ENCODE measurements at places on chromosomes 4 and X.

DNA sequence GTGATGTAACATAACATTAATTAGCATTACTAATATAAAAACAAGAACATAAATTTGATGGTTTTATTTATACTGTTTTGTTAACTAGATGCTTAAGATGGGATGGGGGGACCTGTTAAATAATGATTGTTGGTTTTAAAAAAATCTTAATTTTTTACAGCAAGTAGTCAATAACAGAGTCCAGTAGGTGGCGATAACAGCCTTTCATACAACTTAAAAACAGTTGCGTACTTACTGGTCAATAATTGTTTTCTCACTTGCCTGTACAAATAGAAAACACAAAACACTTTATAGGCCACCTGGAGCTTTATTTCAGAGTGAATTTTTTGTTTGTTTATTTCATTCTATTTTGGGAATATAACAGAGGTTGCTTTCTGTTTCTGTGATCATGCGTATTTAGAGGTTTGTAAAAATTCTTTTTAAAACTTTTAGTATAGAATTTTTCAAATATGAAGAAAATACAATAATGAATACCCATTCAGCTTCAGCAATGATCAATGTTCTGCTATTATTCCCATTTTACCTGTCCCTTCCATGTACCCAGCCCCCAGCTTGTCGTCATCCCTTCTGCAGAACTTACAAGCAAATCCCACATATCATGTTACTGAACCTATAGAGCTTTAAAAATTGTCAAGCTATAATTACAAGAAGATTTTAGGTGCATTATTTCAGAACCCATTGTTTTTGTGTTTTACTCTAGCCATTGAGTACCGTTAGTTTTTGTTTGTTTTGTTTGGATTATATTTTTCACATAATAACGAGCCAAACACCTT lies 97.1 kb downstream of the MRPL1 start:
- no peak for DNase-seq

DNA sequence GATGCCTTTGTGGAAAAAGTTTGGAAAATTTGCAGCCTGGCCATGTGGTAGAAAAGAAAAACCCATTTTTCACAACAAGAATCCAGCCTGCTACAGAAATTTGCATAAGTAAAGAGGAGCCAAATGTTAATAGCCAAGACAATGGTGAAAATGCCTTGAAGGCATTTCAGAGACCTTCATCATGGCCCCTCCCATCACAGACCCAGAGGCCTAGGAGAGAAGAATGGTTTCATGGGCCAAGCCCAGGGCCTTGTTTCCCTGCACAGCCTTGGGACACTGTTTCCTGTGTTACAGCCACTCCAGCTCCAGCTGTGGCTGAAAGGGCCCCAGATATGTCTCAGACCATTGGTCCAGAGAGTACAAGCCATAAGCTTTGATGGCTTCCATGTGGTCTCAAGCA lies 101.4 kb upstream of the LINC00632 start:
- no peak for DNase-seq

GRCh38 chr4:33407496-33407895 lies 2687.3 kb downstream of the PCDH7 start:
- no peak for DNase-seq

GRCh38 chr4:56255820-56256219 lies 131.5 kb downstream of the AASDH start:
- no peak for DNase-seq

DNA sequence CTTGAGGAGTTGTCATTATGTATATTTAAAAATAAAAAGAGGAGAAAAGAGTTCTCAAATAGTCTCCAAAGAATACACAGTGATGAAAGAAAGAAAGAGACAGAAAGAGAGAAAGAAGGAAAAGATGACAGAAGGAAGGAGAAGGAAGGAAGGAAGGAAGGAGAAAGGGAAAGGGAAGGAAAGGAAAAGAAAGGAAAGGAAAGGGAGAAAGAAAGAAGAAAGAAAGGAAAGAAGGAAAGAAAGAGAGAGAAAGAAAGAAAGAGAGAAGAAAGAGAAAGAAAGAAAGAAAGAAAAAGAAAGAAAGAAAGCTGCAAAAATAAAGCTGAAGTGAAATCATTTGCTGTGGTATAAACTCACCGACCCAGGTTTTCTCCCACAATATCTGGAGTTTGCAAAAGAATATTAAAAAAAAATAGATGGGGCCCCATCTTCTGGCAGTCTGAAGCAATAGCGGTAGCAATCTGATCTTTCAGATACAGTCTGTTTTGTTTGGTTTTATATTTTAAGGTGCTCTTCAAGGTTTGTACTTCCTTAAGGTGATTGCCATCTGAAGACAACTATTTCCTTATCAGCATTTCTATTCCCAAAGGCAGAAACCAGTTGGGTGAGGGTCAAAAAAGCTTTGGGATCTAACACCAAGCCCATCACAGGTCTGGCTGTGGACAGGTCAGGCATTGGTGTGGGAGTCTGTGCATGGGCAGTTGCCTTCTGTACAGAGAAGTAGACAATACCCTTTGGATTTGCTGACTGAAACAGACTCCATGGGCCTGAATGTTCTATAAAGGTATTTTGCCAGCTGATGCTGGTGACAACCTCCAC lies 160.4 kb downstream of the CPEB2 start:
- DNase-seq: no peak

DNA sequence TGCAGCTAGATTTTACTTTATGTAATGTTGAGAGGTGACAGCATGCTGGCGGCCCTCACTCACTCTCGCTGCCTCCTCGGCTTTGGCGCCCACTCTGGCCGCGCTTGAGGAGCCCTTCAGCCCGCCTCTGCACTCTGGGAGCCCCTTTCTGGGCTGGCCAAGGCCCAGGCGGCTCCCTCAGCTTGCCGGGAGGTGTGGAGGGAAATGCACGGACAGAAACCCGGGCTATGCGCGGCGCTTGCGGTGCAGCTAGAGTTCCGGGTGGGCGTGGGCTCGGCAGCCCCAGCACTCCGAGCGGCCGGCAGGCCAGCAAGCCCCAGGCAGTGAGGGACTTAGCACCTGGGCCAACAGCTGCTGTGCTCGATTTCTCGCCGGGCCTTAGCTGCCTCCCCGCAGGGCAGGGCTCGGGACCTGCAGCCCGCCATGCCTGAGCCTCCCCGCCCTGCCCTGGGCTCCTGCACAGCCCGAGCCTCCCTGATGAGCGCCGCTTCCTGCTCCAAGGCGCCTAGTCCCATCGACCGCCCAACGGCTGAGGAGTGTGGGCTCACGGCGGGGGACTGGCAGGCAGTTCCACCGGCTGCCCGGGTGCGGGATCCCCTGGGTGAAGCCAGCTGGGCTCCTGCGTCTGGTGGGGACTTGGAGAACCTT lies 128.7 kb downstream of the GASK1B start:
- no peak for DNase-seq
